Frontal cortex (tissue), 4 donors: ENCODE measurements at places on chromosomes 12 and 14. TPM values are rescaled to one million over a fixed set of nuclear protein-coding genes. Genes with fewer than 3 reads are reported as not detected.

The ZDHHC22 gene
- 5.7 TPM for total RNA-seq

The P2RX2 gene
- total RNA-seq: not detected

The CMA1 gene
- not detected for total RNA-seq

The KLRG1 gene
- 8.6 TPM for total RNA-seq

The SP7 gene
- under 0.01 TPM for total RNA-seq

The VDR gene
- not detected for total RNA-seq

The MGST1 gene
- total RNA-seq: 3.7 TPM

The LTBP2 gene
- total RNA-seq: 1.2 TPM

The SLC5A8 gene
- 3.3 TPM for total RNA-seq

The LYZ gene
- 4.9 TPM for total RNA-seq

The MIP gene
- 0.41 TPM for total RNA-seq

The KRT8 gene
- total RNA-seq: not detected

The IL26 gene
- not detected for total RNA-seq

The SOS2 gene
- 81.9 TPM for total RNA-seq

The CMTM5 gene
- 1.6 TPM for total RNA-seq

The SLC10A1 gene
- total RNA-seq: not detected

The KRT72 gene
- total RNA-seq: not detected

The IQSEC3 gene
- 4.1 TPM for total RNA-seq

The IFI27L1 gene
- 7.3 TPM for total RNA-seq

The WNT1 gene
- total RNA-seq: not detected

The SMCO2 gene
- not detected for total RNA-seq

The TMEM229B gene
- total RNA-seq: 22.4 TPM

The COX8C gene
- total RNA-seq: not detected

The CLEC4D gene
- total RNA-seq: under 0.01 TPM

The ANO2 gene
- 4.1 TPM for total RNA-seq

The KRT85 gene
- total RNA-seq: not detected

The GNB3 gene
- 1.2 TPM for total RNA-seq

The FIGNL2 gene
- 0.82 TPM for total RNA-seq

The REP15 gene
- total RNA-seq: 0.82 TPM

The IFNG-AS1 gene
- total RNA-seq: not detected

The DENND5B gene
- total RNA-seq: 41.6 TPM

The NINJ2 gene
- total RNA-seq: 2.9 TPM

The DLST gene
- total RNA-seq: 28.5 TPM

The SPATS2 gene
- 50.5 TPM for total RNA-seq
